Hindlimb muscle (tissue), 1 donor: ENCODE measurements at places on chromosomes 5 and 9.
A peak's percentile ranks its signal among the peaks of the same experiment; 100 is the strongest.

- no peak for DNase-seq
These were observed 193.6 kb downstream of the ZSWIM6 start for GRCh38 chr5:61525512-61526206.

DNA sequence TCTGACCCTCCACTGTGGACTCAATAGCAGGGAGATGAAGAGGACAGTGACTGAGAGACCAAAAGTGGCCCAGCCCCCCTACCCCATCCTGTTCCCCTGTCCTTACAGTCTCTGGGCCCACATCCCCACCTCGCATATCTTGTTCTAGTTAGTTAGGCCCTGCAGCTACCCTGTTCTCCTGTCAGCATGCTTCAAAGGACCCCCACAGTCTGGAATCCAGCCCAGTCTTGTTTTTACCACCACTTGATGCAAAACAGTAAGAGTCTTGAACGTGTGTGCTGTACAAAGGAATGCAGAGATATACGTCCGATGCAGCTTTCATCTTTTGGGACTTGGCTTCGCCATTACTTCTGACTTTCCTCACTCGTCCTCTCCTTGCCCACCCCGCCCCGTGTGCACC, 12.2 kb upstream of the POMT1 start:
- DNase-seq = no peak

DNA sequence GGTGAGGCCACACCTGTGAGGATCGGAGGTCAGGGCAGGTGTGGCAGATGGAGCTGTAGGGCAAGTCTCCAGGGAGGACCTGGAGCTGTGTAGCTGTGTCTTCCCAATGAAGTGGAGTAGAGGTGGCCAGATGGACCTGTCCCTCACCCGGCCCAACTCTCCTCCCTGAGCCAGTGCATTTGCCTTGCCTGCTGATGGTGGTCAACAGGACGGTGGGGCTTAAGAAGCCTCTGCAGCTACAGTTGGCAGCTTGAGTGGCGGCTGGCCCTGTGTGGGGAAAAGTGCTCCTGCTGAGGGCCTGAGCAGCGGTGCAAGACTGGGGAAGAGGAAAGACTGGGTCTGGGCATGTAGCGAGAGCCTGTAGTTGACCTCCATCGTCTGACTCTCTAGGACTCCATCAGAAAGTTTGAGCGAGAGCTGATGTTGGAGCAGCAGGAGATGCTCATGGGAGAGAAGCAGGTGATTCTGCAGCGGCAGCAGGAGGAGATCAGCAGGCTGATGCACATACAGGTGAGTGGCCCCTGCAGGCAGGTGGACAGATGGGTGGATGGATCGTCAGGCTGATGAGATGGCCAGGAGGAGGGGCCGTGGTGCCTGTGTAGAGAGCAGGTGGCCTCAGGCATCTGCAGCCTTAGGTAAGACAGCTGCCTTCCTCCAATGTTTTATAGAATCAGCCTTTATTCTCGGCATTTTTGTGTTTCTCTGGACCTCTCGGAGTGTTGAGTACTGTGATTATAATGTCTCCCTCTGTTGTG, 24.9 kb downstream of the PITX1 start:
- no peak for DNase-seq

- no peak for DNase-seq
These were observed 140.8 kb downstream of the TSSK1B start for GRCh38 chr5:113293975-113294310.

GRCh38 chr9:114038724-114039313, 39.3 kb downstream of the AMBP start:
- DNase-seq = no peak

- DNase-seq = peak; percentile 89
These were observed 43.8 kb downstream of the STOM start for GRCh38 chr9:121326130-121326838.

DNA sequence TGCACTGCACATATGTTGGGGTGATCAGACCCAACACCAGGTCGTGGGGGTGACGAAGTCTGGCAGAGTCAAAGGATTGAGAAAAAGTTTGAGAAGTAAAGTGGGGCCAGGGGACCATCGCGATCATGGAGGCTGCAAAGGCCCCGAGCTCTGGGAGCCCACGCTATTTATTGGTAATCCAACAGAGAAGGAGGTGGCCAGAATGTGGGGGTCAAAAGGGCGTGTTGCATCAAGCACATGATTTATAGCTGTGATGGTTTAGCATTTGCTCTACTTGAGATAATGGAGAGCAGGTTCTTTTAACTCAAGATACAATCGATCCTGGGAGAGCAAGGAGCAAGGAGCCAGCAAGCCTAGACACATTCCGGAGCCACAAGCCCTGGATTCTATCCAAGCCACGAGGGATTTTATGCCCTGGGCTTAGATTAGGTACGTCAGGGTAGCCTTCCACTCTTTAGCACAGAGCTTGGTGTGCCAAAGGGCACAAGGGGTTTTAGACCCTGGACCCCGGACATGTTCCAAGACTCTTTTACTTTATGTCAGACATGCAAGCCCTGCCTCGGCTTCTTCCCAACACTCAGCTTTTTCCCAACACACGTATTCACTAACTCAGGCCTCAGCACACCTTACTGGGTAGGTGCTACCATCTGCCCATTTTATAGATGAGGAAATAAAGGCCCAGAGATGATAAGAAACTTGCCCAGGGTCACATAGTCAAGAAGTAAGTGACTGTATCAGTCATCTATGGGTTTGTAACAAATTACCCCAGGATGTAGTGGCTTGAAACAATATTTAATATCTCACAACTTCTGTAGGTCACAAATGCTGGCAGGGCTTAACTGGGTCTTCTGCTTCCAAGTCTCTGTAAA, 39.5 kb downstream of the NSUN2 start:
- DNase-seq = no peak

DNA sequence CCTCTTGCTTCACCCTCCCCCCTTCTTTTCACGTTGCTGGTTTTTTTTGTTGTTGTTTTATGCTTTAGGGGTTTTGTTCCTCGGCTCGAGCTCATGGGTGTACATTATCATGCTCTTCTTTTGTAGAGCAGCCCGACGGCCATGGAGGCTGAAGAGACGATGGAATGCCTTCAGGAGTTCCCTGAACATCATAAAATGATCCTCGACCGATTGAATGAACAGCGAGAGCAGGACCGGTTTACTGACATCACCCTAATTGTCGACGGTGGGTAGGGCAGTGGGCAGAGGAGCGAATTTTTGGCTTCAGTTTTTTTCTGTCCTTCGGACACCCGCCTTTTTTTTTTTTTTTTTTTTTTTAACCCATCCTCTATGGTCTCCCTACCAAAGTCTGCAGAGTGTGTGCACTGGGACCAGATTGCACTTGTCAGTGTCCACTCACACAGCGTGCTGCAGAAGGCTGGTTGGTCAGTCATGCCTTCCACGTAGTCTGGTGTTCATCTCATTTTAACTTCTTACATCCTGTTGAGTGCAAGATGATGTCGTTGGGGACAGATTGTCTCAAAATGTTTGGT, 1.3 kb downstream of the ZNF131 start:
- no peak for DNase-seq

DNA sequence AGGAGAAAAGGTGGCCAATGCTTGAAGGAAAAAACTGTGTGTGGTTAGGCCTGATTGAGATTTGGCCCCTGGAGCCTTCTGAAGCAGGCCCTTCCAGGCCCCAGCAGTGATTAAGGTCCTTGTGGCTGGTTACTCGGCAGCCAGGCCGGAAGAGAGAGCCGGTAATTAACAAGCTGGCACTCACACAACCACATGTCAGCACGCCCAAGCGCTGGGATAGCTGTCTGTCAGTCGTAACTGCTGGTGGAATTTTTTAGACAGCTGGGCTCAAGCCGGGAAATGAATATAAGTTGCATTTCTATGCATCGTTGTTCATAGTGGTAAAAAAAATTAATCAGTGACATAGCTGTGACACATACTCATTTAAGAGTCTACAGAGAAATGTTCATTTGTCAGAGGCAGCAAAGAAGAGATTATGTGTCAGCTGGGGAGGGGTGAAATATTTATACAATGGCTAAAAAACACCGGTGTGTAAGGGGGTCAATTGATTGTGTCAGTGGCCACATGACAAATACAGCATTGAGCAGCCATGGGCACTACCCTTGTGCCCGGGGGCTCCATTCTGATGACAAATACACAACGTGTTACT, 13.7 kb upstream of the ARAP3 start:
- no peak for DNase-seq

DNA sequence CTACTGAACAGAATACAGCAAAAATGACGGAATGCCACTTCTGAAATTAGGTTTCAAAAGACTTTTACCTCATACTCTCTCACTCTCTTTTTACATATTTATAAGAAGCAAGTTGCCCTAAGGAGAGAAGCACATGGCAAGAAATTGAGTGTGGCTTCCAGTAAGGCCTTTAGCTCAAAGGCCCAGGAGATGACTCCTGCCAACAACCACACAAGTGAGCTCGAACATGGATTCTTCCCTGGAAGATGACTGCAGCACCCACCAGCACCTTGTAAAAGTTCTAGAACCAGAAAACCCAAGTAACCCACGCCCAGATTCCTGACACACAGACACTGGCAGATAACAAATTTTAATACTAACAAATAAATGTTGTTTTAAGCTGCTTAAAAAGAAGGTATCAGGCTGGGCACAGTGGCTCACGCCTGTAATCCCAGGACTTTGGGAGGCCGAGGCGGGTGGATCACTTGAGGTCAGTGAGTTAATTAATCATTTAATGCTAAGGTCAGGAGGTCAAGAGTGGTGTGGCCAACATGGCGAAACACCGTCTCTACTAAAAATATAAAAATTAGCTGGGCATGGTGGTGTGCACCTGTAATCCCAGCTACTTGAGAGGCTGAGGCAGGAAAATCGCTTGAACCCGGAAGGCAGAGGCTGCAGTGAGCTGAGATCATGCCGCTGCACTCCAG, 17.0 kb downstream of the PTBP3 start:
- DNase-seq = no peak

DNA sequence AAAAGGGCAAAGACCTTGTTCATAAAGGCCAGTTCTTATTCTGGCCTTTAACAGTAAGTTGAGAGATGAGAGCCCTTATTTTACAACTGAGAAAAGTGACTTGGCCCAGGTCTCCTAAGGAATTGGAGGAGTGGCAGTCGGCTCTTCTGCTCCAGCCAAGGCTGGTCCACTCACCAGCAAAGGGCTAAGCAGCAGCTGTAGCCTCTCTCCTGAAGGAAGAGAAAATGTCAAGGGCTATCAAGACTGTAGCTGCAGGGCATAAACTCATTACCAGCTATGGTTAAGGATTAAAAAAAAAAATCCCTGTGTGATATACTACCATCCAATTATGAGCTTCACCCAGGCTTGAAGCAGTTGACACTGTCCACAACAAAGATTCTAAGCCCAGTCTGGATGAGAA, 138.6 kb upstream of the RAD23B start:
- DNase-seq = no peak

- DNase-seq = no peak
These were observed 61.0 kb downstream of the ZFR start for GRCh38 chr5:32383586-32383985.

GRCh38 chr5:110916381-110917049, 155.0 kb upstream of the TSLP start:
- DNase-seq = no peak

GRCh38 chr9:84670138-84671041, 861 bp downstream of the NTRK2 start:
- DNase-seq = peak; percentile 39

DNA sequence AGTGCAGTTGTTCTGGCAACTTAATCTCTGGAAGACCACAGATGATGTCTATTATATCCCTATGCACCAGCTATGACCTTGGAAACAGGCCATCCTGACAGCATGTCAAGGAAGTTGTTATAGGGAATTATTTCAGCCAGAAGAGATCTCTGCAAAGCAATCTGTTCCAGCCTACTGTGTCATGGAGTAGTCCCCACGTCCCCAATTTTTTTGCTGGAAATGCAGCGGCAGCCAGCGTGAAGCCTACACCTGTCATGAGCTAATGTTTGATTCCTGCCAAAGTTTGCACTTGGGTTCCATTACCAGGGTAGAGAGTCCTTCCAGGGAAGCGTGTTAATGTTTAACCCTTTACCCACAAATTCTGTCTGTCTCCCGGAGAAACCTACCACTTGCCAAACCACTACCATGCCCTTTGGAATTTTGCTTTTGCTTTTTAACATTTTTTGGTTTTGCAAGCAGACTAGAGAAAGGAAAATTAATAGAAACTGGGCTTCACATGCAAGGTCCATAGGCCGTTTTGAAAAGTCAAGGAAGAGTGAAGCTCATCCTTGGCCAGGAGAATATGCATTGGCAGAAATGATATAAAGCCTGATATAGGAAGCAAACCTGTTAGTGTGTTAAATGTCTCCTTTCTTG, 174.9 kb upstream of the SPRY4 start:
- peak; percentile 80 for DNase-seq

- DNase-seq = no peak
These were observed 352.7 kb downstream of the MLLT3 start for GRCh38 chr9:20269620-20270019.

DNA sequence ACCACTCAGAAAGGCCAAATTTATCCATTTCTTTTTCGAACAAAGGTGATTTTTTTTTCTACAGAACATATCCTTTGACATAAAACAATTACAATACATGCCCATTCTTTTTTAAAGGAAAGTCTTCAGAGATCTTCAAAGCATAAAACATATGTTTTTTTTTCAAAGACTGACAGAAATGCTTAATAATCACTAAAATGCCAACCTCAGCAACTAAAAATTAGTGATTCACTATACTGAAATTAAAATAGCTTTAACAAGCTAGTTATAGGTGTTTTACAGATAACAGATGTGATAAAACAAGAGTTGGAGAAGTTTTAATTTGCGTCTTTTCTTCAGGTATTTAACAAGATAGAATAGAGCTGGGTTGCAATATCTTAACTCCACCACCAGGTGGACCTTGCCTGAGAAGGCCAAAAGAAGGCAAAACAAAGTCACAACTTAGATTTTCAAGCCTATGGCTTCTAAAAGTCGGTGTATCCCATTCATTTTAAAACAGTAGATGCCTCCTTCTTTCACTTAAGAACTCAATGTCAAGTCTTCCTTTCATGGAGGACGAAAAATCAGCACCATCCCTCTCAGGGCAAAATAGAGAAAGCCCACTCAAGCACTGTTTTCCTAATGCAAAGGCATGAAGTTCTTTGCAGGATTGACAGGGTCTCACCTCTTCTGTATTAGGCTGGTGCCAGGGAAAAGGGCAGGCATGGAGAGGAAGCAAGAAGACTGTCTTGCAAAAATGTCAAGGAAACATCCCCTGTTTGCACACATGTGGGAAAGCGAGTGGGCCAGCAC, 31.1 kb upstream of the CPLX2 start:
- no peak for DNase-seq

DNA sequence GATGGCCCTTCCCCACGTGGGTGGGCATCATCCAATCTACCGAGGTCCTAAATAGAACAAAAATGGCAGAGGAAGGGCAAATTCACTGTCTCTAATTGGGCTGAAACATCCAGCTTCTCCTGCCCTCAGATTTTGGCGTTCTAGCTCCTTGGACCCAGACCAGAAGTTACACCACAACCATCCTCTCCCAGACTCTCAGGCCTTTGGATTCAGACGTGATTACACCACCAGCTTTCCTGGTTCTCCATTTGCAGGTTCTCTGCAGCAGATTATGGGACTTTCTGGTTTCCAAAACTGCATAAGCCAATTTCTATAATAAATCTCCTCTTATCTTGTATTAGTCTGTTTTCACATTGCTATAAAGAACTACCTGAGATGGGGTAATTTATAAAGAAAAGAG, 73.6 kb upstream of the STARD4 start:
- no peak for DNase-seq

GRCh38 chr5:126513302-126513701, 81.7 kb downstream of the ALDH7A1 start:
- no peak for DNase-seq

- no peak for DNase-seq
These were observed 2.5 kb downstream of the ZFP62 start for GRCh38 chr5:180858586-180858985.

GRCh38 chr5:134138416-134139376, 24.2 kb downstream of the TCF7 start:
- DNase-seq = no peak
